ENCODE measurements at places on chromosomes 3 and 15. TPM values are rescaled to one million over a fixed set of nuclear protein-coding genes. Genes with fewer than 3 reads are reported as not detected.

GRCh38 chr3:48504051-48504946 is at the start of gene SHISA5:
TSS of gene SHISA5 (minus strand) at chr3:48504174. CDS start at chr3:48504094, 80 bp downstream.
- peak; percentile 85 for DNase-seq

DNA sequence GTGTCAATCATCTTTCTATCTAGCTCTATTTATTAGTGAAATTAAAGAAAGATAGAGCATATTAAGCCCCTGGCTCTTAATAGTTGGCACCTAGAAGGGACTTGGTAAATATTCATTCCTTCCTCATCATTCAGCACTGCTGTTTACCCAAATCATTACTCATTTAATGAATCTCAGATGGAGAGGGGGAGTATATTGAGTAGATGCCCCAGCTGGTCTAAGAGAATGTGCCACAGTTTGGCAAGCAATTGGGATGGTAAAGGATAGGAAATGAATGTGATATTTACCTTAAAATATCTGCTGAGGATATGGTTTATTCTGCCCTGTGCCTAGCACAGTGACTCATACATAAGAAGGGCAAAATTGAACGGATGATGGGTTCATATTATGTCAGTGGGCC is 6.0 kb downstream of the IL1RAP start:
- no peak for DNase-seq

DAG1 gene
- 26.2 TPM for total RNA-seq

PARP15 gene
- 0.40 TPM for total RNA-seq

GRCh38 chr3:134377896-134378295 is 3.6 kb upstream of the AMOTL2 start:
- no peak for DNase-seq

DNA sequence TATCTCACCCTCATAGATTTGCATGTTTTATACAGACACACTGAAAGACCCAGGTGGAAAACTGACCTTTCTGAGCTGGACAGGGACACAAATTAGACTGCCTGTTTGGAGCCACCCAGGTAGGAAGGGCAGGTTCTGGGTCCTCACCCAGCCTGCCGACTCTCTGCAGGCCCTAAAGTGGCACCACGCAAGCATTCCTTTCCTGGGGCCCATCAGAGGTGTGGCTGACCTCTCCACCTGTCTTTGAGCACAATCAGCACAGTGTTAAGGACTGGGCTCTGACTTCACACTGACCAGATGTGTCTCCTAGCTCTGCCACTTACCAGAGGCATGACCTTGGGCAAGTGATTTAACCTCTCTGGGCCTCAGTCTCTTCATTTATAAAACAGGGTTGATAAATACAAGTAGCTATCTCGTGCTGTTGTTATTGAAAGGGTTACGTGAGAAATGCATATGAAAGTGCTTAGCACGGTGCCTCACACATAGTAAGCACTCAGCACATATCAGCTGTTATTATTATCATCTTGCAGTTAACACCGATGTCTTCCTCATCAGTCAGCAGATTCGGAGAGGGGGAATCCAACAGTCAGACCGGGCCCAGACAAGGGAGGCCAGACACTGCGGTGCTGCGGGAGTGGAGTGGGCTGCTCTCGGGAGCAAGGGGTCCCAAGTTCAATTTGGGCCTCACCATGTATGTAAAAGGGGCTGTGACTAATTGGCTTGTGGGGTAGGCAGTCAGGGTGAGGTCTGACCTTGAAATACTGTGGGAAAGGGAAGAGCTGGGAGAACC is 2.0 kb upstream of the TBC1D2B start:
- DNase-seq = no peak

DNA sequence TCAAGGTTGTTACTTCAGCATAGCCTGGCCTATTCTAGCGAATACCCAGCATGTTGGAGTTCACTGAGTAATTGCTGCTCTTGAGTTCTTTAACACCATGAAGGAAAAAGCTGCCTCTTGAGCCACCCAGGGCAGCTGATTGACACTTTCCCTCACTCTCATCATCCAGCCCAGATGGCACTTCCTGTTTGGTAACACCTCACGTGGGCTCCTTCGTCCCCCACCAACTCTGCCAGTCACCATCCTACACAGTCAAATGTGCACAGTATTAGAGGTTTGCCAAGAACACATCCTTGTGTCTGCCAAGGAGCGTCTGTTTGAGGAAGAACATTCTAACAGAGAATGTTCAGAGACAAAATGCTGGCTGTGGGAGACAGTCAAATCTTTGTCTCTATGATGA is 266.3 kb downstream of the RPLP1 start:
- no peak for DNase-seq

GRCh38 chr3:8663177-8664061 is 18.8 kb upstream of the SSUH2 start:
- DNase-seq = peak; percentile 81

GRCh38 chr3:16828815-16829214 is 55.9 kb upstream of the PLCL2 start:
- peak; percentile 44 for DNase-seq

DNA sequence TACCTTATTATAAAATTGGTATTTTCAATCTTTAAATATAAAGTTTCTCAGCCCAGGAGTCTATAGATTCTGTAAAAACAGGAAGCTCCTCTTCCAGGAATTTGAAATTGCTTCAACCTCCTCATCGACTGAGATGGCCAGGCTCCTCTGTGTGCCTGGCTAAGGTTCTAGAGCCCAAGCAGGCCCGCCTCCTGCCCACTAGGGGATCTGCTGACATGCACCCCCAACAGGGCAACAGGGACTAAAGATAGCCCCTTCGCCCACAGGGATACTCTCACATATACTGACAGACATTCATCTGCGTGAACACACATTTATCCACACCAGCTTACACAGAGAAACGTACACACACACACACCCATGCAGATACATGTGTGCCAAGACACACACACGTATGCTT is 183.1 kb upstream of the TLE3 start:
- DNase-seq = no peak

DNA sequence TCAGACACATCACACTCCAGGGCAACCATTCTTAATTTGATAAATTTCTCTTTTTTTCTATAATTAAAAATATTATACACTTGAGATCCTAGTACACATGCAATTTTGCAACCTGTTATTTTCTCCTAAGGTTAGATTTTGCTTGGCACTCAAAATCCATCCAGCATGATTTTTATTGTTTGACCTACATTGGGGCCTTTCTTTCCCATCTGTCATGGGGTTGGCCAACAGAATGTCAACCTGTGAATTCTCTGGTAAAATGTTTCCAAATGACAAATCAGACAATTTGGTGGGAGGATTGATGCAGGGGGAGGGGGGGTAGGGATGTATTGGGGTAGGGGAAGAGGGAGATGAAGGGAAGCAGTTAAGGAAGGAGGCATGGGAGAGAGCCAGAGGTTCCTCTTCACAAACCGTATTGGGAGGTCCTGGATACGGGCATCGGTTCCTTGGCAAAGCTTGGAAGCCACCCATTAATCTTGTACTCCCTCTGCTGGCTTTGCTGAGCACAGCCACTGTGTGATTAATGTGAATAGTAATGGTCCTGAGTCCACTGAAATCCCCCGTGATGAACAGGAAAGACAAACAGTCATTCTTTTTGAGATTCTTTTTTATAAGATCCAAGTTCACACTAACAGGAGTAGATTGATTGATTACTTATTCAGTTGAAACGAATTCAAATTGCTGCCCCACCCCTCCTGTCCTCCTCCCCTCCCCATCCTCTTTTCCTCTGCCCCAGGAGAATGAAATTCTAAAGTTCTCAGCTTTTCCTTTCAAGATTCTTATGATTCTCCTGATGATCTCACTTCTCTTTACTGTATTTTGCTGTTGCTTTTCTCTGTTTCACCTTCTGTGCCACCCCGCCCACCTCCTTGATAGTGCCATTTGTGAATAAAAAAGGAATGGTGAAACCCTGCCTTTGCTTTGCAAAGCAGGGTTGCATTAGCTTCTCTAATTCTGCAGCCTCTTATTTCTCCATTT is 82.2 kb upstream of the SLC25A26 start:
- peak; percentile 76 for DNase-seq

CCNDBP1 gene
- 63.4 TPM for total RNA-seq

- DNase-seq = no peak
Observed at GRCh38 chr15:90553248-90553745, 23.6 kb downstream of the CRTC3 start.

- DNase-seq = no peak
Observed at GRCh38 chr3:185371306-185372074, 8.6 kb downstream of the MAP3K13 start.

USP3 gene
- total RNA-seq = 25.3 TPM

CYP8B1 gene
- total RNA-seq = not detected

DNA sequence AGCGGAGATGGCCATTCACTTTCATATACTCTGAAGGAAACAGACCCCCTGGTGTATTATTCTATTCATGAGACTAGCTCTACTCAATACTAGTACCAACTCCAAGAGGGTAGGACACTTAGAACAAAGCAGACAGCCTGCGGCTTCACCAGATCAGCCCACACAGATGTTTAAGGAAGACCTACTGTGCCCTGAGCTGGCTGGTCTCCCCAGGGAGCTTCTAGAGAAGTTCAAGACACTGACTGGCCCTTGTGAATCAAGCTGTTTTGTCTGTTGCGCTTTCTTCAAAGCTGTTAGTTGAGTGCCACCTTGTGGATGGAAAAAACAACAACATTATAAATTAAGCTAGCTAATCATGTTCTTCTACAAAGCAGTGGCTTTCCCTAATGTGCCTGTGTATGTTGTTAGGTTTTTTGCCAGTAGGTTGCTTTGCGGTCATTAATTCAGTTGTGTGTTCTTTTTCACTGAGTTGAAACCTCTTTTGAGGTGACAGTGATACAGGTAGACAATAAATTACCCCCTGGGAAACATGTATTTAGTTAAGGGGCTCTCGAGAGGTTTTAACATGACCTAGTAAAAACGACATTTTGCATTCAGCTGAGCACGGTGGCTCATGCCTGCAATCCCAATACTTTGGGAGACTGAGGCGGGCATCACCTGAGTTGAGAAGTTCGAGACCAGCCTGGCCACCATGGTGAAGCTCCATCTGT is 64.2 kb upstream of the MYZAP start:
- peak; percentile 86 for DNase-seq

RFTN1 gene
- total RNA-seq = 22.9 TPM

PCOLCE2 gene
- total RNA-seq = not detected

- DNase-seq = peak; percentile 44
Observed at GRCh38 chr15:74053941-74054529, 28.3 kb downstream of the GOLGA6A start.
